Transverse colon (tissue), 4 donors: ENCODE measurements at places on chromosomes 7 and 10.

GRCh38 chr10:107232013-107232412 lies 67.5 kb upstream of the SORCS1 start:
- no peak for DNase-seq

GRCh38 chr7:13910805-13911551 lies 78.5 kb downstream of the ETV1 start:
- no peak for DNase-seq

DNA sequence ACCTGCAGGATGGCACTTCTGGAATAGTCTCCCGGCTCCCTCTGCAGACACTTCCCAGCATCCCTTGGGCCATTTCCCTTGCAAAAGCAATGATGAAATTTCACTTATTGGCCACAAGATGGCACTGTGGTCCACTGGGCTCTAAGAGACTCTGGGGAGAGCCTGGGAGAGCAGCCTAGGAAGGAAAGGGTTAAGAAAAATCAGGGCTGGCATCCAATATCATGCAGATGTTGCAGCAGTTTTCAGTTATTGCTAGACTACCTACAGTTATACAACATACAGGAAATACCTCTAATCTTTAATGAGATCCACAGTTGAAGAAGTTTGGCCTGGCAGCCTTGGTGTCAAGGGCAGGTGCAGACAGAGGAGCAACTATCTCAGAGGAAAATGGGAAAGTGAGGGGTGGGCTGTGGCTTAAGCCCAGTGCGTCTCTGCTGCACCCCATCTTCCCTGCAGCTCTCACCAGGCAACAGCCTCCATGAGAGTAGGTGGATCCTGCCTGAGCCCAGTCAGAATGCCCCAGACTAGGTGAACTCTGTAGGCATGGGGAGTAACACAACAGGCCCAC lies 100.2 kb upstream of the PRSS58 start:
- peak; percentile 35 for DNase-seq

- DNase-seq = peak; percentile 32
These were observed 118.5 kb downstream of the VTI1A start for GRCh38 chr10:112565434-112566053.

DNA sequence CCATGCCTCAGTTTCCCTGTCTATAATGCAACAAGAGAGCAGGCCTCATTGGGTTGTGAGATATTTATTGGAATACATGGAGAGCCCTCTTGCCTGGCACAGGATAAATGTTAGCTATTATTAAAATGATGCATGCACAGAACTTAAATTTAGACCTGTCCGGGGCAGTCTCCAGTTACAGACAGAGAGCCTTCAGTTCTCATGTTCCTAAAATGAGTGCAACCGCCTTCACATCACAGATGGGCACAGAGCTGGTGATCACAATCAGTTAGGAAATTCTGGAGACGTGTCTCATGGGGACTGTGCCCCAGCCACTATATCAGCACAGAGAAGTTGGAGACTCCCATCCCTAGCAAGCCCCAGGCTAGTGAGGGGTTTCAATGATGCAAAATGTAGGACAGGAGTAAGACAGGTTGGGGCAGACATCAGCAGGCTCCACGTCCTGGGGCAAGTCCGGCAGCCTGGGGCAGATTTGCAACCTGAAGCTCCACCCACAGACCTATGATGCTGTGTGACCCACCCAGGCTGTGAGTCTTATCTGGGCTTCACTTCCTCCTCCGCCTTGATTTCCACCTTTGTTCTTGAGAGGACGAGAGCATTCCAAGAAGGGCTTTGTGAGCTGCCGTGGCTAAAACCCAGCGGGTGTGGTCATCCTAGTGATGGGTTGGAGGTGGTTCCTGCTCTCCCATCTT lies 49.4 kb downstream of the CXCL12 start:
- DNase-seq = no peak

GRCh38 chr10:49749556-49750491 lies 12.3 kb downstream of the OGDHL start:
- no peak for DNase-seq

DNA sequence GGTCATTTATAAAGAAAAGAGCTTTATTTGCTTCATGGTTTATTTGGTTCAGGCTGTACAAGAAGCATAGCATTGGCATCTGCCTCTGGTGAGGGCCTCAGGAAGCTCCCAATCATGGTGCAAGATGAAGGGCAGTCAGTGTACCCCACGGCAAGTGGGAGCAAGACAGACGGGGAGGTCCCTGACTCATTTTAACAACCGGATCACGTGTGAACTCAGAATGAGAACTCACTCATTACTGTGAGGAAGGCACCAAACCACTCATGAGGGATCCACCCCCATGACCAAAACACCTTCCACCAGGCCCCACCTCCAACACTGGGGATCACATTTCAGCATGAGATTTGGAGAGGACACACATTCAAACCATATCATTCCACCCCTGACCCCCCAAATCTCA lies 15.7 kb upstream of the CRYGN start:
- no peak for DNase-seq

- no peak for DNase-seq
These were observed 103.0 kb upstream of the ANKRD1 start for GRCh38 chr10:91023700-91024398.
